ENCODE measurements at places on chromosomes 7 and 10.

GRCh38 chr7:88396295-88396947, 89.7 kb upstream of the STEAP4 start:
- DNase-seq: no peak

DNA sequence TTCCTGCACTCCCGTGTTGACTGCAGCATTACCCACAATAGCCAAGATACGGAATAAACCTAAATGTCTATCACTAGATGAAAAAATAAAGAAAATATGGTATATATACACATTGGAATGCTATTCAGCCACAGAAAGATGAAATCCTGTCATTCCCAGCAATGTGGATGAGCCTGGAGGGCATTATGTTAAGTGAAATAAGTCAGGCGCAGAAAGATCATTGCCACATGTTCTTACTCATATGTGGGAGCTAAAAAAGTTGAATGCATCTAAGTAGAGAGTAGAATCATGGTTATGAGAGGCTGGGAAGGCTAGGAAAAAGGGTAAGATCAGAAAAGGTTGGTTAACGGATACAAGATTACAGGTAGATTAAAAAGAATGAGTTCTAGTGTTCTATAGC, 219.1 kb upstream of the MKI67 start:
- no peak for DNase-seq

DNA sequence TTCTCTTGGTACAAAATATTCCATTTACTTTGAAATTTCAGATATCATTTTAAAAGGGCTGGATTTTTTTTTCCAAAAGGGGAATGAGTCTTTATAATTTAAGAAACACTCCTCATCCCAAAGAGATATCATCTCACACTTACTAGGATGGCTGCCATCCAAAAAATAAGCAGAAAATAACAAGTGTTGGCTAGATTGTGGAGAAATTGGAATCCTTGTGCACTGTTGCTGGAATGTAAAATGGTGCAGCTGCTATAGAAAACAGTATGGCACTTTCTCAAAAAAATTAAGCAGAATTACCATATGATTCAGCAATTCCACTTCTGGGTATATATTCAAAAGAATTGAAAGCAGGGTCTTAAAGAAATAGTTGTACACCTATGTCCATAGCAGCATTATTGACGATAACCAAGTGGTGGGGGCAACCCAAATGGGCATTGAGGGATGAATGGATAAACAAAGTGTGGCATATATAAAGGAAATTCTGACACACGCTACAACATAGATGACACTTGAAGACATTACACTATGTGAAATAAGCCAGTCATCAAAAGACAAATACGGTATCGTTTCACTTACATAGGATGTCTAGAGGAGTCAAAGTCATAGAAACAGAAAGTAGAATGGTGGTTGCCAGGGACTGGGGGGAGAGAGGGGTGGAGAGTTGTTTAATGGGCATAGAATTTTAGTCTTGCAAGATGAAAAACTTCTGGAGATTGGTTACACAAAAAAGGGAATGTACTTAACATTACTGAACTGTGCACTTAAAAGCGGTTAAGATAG, 53.8 kb downstream of the LSM5 start:
- no peak for DNase-seq

DNA sequence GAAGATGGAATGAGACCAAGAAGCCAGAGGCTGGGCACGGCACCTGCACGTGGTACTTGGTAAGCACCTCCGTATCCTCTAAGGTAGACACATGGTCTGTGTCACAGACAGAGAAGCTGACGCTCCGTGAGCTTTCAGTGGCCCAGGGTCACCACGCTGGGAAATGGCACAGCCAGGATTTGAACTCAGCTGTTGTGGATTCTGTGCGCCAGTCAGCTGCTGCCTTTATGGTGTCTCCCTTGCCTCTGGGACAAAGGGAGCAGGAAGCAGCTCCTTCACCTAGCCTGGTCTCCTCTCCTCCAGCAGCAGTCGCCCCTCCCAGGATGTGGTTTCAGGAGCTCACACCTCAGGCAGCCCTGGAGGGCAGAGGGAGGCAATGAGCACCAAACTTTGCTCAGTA, 110.8 kb downstream of the ARHGAP22 start:
- DNase-seq: no peak

- no peak for DNase-seq
These were observed 177.0 kb downstream of the AUTS2 start for GRCh38 chr7:69775231-69775771.

DNA sequence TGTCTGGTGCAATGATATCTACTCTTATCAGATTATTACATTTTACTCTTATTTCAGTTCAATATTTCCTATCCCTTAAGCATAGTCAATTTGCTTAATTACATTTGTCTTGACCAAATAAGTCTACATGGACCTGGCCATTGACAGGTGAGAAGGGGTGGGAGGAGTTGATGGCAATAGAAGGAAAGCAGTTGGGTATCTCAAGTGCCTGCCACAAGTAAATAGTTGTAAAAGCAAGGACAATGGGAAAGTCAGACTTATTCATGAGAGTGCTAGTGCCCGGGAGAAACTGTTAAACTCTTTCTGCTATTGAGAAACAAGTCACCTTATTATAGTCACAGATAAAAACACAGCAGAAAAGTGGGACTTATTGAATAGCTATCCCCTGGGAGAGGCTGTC, 32.4 kb upstream of the HGF start:
- no peak for DNase-seq

DNA sequence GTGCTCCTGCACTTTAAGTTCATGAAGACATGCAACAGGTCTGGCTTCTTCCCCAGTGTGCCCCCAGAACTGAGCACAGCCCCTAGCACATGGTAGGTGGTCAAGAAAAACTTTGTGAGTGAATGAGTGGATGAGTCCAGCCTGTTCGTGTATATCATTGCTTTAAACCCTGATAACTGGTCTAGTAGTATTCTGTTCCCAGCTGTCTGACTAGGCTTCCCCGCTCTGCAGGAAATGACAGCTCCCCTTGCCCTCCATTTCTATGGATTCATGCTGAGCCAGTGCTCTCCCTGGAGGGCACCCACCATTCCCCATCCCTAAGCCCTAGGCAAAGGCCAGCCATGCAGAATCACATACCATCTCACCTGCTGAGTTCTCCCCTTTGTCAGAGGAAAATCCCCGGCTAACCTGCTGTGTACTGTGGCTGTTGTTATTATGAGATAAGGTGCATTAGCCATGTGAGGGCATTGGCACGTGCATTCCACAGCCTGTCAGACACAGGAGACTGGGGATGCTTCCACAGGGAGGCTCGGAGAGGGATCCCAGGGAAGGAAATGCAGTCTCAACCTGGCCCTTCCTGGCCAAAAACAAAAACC, 698.9 kb downstream of the GRID1 start:
- DNase-seq: no peak

DNA sequence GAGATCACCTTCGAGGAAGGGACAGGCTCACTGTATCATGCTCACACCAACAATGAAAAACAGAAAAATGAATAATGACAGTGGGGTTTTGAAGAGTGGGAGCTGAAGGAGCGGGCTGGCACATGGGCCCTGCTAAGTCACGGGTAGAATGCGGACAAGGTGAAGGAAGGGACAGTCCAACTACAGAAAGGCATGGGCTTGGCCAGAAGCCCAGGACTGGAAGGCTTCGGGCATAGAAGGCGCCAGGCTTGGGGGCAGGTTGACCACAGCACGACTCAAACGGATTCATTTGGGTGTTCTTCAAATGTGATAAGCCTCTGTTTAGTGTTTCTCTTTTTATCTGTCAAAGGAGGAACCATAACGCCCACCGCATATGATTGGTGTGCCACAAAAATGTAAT, 509.5 kb downstream of the CCSER2 start:
- DNase-seq: no peak

DNA sequence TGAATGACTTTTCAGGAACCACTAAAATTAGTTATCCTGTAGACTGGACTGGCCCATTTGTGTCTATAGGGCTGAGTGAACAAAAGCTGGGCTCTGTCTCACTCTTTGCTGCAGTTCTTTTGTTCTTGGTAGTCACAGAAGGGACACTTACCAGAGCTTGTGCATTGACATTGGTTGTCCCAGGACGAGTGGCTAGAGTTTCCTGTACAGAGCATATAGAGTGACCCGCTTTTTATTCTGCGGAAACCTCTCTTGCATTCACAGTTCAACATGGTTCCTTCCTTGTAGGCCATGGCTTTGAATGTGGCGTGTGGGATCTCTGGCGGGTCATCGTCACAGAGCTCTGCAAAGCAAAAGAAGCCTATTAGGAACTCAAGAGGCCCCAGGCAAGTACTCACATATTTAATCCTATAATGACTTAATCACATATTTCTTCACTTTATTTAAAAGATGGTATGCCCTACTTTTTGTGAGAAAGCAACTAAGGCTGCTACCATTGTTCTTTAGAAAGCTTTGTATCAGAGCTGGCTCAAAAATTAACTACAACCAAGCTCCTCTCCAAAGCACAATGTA, 36.4 kb downstream of the IL2RA start:
- DNase-seq: peak; percentile 23

DNA sequence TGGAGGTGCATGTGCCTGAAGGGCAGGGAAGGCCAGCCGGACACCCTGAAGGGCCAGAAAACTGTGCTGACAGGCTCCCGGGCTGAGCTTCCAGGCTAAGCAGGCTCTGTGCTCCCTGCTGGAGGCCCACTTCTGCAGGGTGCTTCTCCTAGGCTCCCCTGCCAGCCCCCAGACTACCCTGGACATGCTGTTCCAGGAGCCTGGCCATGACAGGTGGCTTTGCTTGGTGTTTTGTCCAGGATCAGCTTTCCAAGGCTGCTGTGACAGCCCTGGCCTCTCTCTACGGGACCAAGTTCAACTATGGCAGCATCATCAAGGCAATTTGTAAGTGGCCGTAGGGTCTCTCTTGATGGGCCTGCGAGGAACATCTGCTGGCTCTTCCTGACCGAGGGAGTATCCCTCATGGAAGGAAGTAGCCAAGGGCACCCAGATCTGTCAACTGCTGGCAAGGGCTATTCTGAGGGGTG, 5.3 kb downstream of the CPA1 start:
- no peak for DNase-seq

DNA sequence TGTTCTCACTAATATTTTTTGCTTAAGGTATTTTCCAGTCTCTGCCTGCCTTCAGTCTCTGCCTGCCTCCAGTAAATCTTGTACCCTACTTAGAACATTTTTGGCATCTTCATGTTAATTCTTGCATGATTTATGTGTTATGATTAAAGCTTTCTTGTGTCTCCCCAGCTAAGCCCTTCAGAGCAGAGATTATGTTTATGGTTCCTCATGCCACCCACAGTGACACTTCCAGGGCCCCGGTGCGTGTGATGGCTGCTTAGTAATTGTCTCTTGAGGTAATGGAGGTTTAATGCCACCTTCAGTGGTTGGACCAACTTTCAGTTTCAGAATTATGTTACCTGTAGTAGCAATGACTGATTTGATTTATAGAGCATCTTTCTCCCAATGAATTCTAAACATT, 70.6 kb upstream of the MET start:
- DNase-seq: no peak

GRCh38 chr10:116627386-116627933, 6.7 kb downstream of the PNLIPRP2 start:
- DNase-seq: peak; percentile 85

- no peak for DNase-seq
These were observed 254.1 kb downstream of the ADARB2 start for GRCh38 chr10:1483246-1483645.

- no peak for DNase-seq
These were observed 154.7 kb downstream of the ACTR3B start for GRCh38 chr7:152914014-152914844.

GRCh38 chr10:55174419-55174818, 373.4 kb upstream of the PCDH15 start:
- no peak for DNase-seq

GRCh38 chr10:15147594-15148392, 20.7 kb downstream of the NMT2 start:
- no peak for DNase-seq

DNA sequence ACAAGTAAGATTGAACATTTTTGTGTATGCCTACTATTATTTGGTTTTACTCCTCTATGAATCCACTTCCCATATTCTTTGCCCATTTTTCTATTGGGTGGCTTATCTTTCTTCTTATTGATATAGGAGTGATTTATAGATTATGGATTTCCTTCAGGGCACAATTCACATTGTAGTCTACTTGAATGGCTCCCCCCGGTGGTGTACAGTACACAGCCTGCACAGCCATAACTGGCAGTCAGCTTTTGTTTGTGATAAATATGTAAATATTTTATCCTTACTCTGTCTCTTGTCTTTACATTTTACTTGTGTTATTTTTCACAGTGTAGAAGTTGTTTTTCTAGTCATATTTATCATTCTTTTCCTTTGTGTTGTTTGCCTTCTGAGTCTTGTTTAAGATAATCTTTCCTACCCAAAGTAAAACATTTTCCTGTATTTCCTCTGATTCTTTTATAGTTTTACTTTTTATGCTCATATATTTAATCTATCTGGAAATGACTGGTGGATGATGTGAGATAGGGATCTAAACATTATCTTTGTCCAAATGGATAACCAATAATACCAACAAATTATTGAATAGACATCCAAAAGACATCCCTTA, 23.9 kb upstream of the CALD1 start:
- DNase-seq: no peak

DNA sequence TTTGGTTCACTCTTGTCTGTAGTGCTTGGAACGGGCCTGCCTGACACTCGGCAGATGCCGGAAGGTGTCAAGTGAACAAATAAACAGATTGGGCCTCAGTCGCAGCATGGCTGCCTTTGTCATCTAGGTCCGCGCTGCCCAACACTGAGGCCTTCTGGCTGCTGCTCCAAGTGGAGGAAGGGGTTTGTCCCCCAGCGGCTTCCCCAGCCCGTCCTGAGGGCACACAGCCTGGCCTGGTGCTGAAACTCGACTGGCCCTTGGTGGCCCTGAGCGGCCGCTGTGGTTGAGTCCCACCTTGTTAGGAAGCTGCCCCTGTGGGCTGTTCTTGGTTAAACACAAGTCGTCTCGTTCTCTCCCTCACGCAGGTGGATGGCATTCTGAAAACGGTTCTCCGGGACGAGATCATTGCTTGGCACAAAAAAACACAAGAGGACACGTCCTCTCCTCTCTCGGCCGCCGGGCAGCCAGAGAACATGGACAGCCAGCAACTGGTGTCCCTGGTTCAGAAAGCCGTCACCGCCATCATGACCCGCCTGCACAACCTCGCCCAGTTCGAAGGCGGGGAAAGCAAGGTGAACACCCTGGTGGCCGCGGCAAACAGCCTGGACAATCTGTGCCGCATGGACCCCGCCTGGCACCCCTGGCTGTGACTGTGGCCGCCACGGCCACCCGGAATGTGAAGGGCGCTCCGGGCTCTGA, 132.1 kb downstream of the SMURF1 start:
- DNase-seq: peak; percentile 23

GRCh38 chr10:4684434-4684833, 141.6 kb upstream of the AKR1E2 start:
- DNase-seq: no peak

DNA sequence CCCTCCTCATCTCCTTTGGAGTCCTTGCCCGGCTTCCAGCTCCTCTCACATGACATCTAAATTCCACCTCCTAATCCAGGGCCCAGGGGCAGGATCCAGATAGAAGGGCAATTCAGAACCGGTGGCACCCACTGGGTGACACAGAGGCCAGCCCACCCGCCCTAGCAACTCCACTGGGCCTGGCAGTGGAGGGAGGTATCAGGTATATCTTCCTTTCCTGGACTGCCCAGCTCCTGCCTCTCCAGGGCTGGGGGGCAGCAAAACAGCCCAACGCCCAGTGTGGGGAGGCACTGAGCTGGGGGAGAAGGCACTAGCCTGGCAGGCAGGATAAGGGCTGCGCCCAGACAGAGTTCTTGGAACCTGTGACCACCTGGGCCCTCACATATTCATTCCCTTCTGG, 10.4 kb upstream of the TRIM8 start:
- DNase-seq: no peak
